ENCODE measurements at places on chromosomes 4 and X. TPM values are rescaled to one million over a fixed set of nuclear protein-coding genes. Genes with fewer than 3 reads are reported as not detected.

Gene HMGB2
- polyA plus RNA-seq, result 165 TPM

Gene ABLIM2
- 14.9 TPM for polyA plus RNA-seq

Gene CLDN22
- polyA plus RNA-seq, result not detected

Gene PNCK
- polyA plus RNA-seq, result 9.5 TPM

Gene MID1
- 16.6 TPM for polyA plus RNA-seq

Gene NSD2
- polyA plus RNA-seq, result 52.3 TPM

Gene SLIT2
- polyA plus RNA-seq, result 29.0 TPM

Gene HSD17B13
- not detected for polyA plus RNA-seq

Gene FAM53A
- 0.78 TPM for polyA plus RNA-seq

Gene ACSL4
- 101 TPM for polyA plus RNA-seq
